ENCODE measurements at places on chromosomes 13 and 19.

DNA sequence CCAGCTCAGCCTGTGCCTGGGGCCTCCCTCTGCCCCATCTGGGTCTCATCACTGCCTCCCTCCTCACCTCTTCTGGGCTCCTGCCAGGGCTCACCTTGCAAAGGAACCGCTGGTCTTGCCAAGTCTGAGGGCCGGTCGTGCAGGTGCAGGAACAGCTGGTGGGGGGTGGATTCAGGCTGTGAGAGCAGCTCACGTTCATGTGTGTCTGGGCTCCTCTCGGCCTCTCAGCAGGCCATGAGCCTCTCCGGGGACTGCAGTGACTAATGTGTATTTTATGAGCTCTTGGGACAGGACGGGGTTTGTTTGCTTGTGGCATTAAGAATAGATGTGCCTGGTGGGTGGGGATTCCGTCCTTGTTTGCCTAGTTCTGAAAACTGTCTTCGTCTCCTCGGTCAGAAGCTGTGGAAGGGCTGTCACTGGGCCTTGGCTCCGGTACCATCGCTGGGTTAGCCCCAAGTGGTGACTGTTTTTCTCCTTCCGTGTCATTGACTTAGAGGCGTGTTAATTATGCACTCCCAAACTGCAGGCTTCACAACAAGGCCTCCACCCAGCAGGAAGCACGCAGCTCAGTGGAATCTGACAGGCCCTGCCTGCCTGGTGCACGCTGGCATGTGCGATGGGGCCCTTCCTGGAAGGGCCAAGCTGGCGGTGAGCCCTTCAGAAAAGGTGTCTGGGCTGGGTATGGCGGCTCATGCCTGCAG lies 77.6 kb downstream of the KDM4B start:
- DNase-seq, result no peak

DNA sequence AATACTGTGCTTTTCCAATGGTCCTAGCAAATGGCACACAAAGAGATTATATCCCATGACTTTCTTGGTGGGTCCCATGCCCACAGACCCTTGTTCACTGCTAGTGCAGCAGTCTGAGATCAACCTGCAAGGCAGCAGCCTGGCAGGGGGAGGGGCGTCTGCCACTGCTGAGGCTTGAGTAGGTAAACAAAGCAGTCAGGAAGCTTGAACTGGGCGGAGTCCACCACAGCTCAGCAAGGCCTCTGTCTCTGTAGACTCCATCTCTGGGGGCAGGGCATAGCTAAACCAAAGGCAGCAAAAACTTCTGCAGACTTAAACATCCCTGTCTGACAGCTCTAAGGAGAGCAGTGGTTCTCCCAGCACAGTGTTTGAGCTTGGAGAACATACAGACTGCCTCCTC lies 82.9 kb downstream of the ZNF737 start:
- no peak for DNase-seq

GRCh38 chr19:6718741-6719539 lies 1.5 kb downstream of the C3 start:
- DNase-seq, result no peak

DNA sequence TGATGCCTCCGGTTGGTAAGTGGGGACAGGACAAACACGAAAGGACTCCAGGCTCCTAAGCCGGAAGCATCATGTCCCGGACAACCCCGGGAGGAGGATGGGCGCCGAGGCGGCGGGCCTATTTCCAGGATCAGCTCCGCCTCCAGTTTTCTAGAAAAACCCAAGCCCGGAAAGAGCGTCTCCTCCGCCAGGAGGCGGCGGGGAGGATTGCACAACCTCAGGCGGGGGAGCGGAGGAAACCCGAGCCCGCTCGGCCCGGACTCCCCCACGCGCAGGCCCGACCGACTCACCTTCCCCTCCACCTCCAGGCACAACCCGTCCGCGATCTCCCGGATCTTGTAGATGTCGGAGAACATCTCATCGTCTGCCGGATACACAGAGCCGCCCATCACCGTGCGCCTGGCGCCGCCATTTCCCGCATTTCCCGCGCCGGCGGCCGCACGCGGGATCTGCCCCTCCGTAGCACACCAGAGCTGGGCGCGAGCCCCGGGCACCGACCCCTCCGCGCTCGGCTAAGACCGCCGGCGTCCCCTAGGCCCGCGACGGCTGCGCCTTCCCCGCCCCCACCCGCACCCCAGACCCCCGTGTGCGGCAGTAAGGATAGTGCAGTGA lies 455 bp downstream of the TPT1 start:
- DNase-seq, result peak; percentile 94

- no peak for DNase-seq
Observed at GRCh38 chr13:102680842-102681740, 13.8 kb downstream of the METTL21C start.

DNA sequence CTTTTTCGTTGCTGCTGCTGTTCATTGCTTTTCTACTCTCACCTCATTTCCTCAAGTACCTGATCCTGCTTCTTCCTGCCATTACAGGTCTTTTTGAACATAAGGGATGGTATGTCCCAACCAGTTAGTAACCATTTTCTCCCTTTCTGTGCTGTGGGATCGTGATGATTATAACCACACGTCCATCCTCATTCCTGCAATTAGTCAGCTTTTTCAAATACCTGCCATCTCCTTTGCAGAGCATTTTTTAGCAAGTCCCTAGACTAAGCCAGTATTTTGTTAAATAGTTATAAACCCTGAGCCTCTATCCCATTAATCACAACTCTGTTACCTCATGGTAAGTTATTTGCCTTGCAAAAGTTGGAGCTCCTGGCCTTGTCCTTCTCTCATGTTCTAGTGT lies 109.2 kb downstream of the FNDC3A start:
- no peak for DNase-seq

DNA sequence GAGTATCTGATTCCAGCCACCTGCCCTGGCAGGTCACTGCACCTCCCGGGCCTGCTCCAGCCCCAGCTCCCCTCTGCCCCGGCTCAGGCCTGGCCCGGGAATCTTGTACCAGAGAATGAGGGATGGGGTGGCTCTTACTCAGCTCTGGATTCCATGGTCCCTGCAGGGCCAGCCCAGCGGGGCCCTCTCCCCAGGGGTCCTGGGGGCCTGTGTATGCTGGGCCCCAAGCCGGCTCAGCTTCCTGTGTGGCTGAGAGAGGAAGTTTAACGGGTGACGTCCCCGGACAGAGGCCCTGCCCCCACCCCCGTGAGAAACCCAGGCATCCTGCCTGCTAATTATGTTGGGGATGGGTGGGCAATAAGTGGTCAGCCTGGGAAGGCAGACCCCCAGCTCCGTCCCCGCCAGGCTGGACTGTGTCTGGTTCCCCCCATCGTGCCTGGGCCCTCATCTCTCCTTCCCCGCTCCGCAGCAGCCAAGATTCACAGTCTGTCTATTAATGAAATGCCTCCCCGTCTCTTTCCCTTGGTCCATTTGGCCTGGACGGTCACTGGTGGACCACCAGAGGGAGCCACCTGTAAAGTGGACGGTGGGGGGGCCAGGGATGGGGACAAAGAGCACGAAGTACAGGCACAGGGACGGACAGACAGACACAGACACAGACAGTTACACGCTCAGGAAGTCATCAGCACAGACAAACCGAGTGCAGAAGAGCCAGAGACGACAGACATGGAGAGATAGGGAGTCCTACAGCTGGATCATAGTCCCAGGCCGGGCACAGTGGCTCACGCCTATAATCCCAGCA lies at the start of gene DENND1C:
DENND1C (minus strand) TSS at position 247 of the 802 bp plus-strand sequence; CDS start at position 155, 92 bp downstream.
- DNase-seq, result no peak

- no peak for DNase-seq
Observed at GRCh38 chr13:106159295-106160195, 375.9 kb downstream of the EFNB2 start.

GRCh38 chr13:46668302-46668720 lies 115.3 kb downstream of the LRCH1 start:
- no peak for DNase-seq

DNA sequence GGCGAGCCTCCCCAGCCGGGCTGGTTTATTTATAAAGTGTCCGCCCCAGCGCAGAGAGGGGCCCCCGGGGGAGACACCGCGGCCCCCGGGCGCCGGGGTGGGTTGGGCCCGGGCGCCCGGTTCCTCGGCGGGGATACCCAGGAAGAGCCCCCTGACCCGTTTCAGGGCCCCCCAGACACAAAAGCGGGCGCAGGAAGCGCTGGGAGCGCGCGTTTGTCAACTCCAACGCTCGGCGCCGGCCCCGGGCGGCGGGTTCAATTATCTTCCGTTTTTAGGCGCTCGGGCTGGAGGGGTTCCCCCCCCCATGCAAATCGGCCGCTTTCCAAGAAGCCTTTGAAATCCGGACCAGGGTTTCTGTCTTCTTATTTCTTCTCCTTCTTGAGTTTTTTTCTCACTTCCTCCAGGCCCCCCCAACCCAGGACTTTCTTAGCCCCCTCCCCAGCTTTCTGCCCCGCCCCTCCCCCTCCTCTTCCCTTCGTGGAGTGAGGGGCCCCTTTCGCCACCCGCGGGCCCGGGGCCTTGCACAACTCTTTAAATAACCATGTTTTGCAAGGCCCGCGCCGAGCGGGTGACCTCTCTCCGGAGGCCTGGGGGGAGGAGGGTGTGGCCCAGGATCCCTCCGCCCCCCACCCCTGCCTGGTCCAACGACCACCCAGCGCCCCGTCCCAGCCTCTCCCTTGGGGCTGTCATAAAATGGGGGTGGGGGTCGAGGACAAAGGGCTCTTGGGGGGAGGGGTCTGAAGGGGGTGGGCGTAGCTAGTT lies 935 bp downstream of the ARID3A start:
- DNase-seq, result peak; percentile 84

DNA sequence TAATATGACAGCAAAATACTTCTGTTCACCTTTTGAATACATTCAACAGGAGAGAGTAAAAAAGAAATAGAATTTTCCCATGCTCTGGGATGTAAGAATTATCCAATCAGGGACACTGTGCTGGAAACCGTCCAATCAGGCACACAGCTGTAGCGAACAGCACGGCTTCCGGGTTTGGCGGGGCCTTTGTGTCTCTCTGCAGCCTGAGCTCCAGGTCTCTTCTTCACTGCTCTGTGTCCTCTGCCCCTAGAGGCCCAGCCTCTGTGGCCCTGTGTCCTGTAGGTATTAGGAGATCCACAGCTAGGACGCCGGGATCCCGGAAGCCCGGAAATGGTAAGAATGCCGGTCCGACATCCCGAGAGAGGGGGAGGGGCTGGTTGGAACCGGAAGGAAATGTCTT lies 92.7 kb downstream of the ZNF737 start:
- no peak for DNase-seq

GRCh38 chr13:111664696-111665095 lies 344.3 kb downstream of the TEX29 start:
- DNase-seq, result peak; percentile 50

DNA sequence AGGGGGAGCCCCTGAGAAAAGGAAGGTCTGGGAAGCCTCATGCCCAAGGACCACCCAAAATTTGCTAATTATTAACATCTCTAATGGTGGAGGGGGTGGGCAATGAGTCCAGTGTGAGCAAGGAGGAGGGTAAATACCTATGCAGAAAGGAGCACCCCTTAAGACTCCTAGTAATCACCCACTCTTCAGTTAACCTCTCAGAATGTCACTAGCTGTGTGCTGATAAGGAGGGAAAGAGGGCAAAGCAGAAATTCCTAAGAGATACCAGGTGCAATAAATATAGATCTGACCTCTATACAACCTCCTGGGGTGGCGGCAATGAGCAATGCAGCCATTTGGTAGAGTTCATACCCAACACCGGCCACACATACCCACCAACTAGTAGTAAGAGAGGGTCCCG lies 12.7 kb upstream of the DPY19L3 start:
- DNase-seq, result no peak

- no peak for DNase-seq
Observed at GRCh38 chr13:23323946-23324709, 109.4 kb downstream of the SACS start.

DNA sequence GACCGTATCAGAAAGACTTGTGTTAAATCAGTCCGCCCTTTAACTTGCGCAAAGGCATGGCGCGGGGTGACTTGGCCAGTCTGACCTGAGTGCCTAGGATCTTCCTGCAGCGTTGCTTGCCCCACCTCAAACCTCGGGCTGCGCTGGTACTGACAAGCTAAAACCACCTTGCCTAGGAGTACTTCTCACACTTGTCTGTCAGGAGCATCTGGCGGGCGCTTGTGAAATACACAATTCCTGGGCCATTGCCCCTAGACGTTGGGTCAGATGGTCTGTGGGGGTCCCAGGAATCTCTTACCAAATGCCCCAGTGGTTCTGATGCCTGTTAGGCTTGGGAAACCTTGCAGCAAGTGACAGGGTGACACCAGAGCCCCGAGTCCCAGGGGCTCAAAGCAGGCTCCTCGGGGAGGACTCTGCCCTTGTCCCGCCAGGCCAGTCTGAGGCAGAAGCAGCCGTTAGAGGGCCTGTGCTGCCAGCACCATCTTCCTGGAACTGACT lies 12.9 kb downstream of the CEBPG start:
- DNase-seq, result no peak

DNA sequence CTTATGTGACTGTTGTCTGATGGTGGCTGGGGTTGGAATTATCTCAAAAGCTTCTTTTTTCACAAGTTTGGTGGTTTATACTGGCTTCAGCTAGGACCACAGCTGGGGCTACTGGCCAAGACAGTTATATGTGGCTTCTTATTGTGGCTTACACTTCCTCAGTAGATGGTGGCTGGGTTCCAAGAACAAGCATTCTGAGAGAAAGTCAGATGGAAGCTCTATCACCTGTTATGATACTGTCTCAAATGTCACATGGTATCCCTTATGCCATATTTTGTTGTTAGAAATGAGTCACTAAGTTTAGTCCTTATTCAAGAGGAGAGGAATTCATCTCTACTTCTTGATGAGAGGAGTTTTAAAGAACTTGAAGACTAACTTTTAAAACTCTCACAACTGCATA lies 41.6 kb downstream of the NDFIP2 start:
- no peak for DNase-seq

All from right atrium auricular region (tissue), 2 donors.